ENCODE measurements at places on chromosomes 5 and 9. TPM values are rescaled to one million over a fixed set of nuclear protein-coding genes. Genes with fewer than 3 reads are reported as not detected.

- no peaks in the 10 kb centered on the region for H3K4me1 ChIP-seq
- DNase-seq: no peak
Observed at GRCh38 chr5:121199216-121199999, 652.3 kb upstream of the FTMT start.

The RASEF gene
- total RNA-seq: 73.6 TPM

DNA sequence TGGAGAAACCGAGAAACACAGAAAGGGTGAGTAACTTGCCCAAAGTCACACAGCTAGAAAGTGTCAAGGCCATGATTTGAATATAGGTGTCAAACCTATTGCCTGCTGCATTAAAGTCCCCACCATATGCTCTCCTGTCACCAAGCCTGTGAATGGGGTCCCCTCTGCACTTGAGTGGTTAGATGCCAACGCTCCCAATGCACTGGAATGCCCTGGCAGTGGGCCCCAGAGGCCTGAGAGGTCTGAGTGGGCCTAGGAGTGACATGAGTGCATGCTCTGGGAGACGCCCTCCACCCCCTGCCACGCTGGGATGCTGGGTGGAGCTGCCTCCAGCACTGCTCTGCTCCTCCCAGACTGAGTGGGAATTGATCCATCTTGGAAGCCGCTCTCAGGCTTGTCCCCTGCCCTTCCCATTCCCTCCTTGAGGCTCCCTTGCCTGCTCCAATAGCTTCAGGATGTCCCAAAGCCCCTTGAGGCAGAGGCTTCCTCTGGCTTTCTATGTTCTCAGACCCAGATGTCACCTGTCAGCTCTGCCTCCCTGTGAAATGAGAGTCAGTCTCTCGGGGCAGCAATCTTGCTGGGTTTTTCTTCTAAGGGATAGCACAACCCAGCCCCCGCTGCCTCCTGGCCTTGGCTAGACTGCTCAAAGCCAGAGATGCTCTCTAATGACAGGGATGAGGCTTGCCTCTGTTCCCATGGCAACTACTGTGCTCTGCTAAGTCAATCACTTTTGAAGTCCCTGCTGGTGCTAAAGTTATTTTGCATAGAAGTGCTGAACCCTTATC, 6.6 kb upstream of the ARSI start:
- no peaks in the 10 kb centered on the region for H3K4me1 ChIP-seq
- no peak for DNase-seq
- H3K27ac ChIP-seq: no peak overlapping the region
- H3K36me3 ChIP-seq: no peaks in the 10 kb centered on the region

GRCh38 chr5:6495433-6496206, 47.0 kb downstream of the UBE2QL1 start:
- H3K4me3 ChIP-seq: no peak overlapping the region
- H3K27me3 ChIP-seq: no peaks in the 10 kb centered on the region
- no peak for DNase-seq
- no peak overlapping the region for H3K27ac ChIP-seq
- no peaks in the 10 kb centered on the region for H3K4me1 ChIP-seq

The TOMM5 gene
- total RNA-seq: 101 TPM

DNA sequence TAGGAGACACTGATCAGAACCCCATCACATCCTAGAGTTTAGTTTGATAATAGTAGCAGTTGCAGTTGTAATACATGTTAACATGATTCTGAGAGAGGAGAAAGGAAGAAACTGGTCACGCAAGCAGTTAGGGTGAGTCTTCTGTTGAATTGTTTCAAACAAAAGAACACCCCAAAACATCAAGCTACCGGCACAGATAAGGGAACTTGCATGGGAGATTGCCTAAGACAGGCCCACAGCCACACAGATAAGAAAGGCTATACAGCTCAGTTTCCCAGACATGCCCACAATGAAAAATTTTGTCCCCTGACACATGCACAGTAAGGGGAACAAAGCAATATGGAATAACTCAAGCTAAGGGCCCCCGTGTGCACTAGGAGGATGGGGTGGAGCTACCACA, 15.9 kb downstream of the HSPB3 start:
- H3K27ac ChIP-seq: no peak overlapping the region
- no peak for DNase-seq
- no peak overlapping the region for H3K4me3 ChIP-seq
- no peaks in the 10 kb centered on the region for H3K4me1 ChIP-seq
- H3K36me3 ChIP-seq: no peaks in the 10 kb centered on the region
- no peaks in the 10 kb centered on the region for H3K27me3 ChIP-seq

- no peak overlapping the region for H3K27ac ChIP-seq
- no peaks in the 10 kb centered on the region for H3K36me3 ChIP-seq
- H3K4me1 ChIP-seq: no peaks in the 10 kb centered on the region
Observed at GRCh38 chr9:6938447-6938846, 180.7 kb downstream of the KDM4C start.
